ENCODE measurements at places on chromosomes 1 and 21. TPM values are rescaled to one million over a fixed set of nuclear protein-coding genes. Genes with fewer than 3 reads are reported as not detected.

DNA sequence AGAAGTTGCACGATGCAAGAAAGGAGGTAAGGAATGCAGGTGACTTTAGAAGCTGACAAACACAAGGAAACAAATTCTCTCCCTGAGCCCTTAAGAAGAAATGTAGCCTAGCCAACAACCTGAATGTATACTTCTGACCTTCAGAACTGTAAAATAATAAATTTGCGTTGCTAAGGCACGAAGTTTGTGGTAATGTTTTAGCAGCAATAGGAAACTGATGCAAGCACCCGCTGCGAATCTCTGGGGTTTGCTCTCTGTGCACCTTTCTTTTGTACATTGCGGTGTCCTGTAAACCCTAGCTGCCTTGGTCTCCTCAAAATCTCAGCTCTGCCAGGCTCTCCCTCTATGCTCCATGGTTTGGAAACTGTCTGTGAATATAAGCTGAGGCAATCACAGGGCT, 15.1 kb downstream of the CD53 start:
- DNase-seq: no peak

MAP3K7CL gene
- 6.0 TPM for total RNA-seq

- no peak for DNase-seq
Measured at GRCh38 chr1:104238991-104239390, 489.3 kb downstream of the AMY1C start.

GNG4 gene
- total RNA-seq: not detected

ITLN2 gene
- 21.4 TPM for total RNA-seq

FOXO6 gene
- 0.49 TPM for total RNA-seq

GRCh38 chr1:234507089-234507488, 28.1 kb upstream of the TARBP1 start:
- no peak for DNase-seq

KAZN gene
- 15.8 TPM for total RNA-seq

LCE1B gene
- not detected for total RNA-seq

DNA sequence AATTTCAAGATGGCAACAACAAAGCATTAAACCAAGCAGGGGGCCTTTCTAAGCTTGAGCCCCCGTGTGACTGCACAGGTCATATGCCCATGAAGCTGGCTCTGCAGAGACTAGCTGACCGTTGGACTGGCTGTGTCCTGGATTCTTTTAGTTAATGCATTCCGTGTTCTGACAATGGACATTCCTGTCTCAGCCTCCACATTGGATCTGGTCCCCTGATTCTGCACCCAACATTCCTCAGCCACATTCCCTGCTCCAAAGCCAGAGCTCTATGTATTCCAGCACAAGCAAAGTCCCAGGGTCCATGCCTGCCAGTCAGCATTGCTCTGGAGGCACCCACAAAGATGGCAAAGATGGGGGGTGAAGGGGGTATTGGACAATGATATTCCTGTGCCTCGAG, 5.1 kb upstream of the NAV1 start:
- no peak for DNase-seq

DNA sequence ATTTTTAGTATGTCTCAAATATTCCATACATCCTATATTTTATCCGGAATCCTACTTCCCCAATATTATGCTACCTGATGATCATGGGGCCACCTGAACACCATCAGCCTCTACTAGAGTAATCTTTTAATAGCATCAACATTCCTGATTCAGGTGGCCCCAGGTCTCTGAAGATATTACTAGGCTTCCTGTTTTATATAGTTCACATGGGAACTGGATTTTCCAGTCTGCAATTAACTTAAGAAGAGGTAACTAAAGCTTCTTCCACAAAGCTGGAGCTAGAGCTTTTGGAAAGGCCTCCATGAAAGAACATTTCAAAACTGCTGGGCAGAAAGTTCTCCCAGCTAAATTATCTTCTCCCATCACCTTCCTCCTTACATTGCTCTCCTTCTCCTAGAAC, 72.3 kb upstream of the ADAM30 start:
- DNase-seq: no peak

GRCh38 chr1:48030696-48031365, 33.6 kb upstream of the TRABD2B start:
- DNase-seq: no peak

- no peak for DNase-seq
Measured at GRCh38 chr1:161502641-161503393, 2.4 kb upstream of the FCGR2A start.

LCE1D gene
- not detected for total RNA-seq

LINGO4 gene
- total RNA-seq: not detected

DNA sequence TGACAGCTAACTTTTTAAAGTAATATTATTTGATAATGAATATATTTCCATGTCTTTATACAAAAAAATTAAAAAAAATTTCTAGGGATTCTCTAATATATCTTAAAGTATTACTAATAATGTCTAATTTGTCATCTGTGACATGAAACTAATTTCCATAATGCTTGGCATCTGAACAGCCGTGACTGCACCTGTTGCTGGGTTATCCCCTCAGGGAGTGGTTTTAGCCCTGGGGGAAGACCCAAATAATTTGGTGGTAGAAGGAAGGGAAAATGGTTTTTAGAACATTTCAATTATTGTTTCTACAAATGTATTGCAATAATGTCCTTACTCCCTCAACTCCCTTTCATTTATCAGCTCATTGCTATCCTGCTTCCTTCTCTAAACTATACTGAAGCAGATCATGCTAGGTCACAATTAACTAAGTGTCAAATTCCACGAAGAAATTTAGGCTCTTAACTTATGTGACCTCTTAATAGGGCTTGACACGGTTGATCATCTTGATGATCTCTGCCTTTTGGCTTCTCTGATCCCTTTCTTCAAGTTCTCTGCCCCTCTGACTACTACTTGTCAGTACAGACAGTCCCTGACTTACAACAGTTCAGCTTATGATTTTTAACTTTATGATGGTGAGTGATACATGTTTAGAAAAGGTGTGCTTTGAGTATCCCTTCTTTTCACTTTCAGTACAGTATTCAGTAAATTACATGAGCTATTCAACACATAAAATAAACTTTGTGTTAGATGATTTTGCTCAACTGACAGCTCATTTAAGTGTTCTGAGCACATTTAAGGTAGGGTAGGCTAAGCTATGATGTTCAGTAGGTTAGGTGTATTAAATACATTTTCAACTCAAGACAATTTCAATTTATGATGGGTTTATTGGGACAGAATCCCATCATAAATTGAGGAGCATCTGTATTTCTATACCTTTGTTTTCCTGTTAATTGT, 26.4 kb upstream of the DPH5 start:
- no peak for DNase-seq

DNA sequence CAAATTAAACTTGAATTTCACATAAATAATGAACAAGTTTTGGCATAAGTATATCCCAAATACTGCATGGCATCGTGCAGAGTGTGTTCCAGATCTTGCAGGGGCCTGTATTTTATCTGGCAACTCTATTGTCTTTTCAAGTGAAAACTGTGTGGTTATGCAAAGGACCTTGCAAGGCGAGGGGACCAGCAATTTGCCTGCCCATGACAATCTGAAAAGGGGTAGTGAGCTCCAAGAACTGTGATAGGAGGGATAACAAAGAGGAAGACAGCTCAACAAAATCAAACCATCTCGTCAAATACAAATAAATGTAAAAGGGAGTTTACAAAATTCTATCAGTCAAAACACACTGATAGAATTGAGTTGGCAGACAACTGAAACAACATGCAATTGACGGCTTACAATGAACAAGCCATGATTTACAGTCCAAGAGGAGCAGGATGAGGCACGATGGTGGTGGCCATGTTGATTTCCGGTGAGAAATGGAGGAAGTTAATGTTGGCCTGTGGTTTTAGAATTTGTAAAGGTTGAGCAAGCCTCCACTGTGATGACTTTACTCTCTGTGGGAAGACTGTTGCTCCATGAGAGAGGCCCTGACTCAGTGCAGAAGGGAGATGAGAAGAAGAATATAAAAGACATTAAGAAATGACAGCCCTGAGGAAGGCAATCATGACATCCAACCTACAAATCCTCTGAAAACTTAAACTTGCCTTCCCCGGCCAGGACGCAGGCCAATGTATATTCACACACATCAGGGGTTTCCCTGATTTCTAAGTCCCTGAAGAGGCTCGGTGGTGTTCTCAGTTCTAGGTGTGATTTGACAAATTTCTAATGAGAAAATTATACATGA, 132.2 kb downstream of the ADSS2 start:
- DNase-seq: peak; percentile 57

- DNase-seq: peak; percentile 86
Measured at GRCh38 chr1:200040481-200041138, 13.1 kb downstream of the NR5A2 start.

DNA sequence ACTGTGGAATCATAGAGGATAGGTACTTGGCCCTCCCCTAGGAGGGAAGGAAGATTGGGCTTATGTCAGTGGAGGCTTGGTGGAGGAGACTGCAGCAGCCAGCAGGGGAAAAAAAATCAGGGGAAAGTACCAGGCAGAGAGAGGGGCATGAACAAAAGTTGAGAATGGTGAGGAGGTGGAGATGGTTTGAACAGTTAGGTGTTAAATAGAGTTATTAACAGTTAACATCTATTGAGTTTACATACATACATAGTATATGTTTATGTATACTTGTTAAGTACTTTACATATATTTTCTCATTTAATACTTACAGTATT, 136.5 kb upstream of the HNRNPU start:
- DNase-seq: no peak

DNA sequence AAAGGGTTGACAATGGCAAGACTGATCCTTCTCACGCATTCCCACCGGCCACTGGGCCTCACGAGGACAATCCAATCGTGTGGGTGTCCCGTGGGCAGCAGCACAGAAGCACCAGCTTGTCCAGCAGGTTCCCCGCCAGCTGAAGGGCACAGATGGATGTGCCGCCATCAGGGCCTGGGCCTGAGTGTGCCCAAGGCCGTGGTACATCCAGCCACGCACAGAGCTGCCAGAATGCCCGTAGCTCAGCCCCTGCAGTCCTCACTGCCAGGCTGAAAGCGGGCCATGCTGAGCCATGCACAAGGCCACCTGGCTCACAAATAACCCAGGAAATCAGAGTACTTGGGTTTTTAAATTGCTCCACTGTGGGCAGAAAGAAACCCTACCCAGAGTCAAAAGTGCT, 7.0 kb downstream of the NPHP4 start:
- DNase-seq: no peak

DNA sequence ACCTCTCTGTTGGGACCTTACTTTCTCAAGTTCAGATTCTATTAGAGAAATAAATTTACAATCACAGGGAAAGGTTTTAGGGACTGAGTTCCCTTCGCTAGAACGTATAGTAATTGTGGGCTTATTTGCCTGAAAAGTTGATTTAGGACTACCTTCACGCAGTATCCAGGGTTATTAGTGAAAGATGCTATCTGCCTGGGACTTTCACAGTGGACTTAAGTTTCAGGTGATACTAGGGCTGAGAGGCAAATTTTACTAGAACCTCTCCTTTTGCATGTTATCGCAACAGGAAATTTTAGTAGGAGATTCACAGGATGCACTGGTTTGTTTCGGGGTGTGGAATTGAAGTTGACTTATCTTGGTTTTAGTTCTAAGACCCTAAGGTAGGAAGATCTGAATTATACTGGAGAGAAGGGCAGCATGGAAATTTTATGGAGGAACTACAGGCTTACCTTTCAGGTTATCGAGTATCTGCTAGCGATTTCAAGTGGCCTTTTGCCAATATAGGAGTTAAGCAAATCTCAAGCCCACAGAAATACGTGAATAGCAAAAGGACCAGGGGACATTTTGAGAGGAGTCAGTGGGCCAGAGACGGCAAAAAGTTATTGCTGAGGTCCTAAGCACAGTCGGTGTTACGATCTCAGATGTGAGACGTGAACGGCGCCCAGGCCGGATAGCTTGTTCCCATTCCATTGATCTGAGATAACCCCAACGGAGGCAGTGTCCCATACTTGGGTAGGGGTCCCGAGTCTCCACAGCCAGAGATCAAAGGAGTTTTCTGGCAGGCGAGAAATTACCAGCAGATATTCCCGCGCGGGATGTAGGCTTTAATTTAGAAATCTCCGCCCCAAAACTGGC, 723 bp upstream of the GNAI3 start:
- DNase-seq: no peak

DNA sequence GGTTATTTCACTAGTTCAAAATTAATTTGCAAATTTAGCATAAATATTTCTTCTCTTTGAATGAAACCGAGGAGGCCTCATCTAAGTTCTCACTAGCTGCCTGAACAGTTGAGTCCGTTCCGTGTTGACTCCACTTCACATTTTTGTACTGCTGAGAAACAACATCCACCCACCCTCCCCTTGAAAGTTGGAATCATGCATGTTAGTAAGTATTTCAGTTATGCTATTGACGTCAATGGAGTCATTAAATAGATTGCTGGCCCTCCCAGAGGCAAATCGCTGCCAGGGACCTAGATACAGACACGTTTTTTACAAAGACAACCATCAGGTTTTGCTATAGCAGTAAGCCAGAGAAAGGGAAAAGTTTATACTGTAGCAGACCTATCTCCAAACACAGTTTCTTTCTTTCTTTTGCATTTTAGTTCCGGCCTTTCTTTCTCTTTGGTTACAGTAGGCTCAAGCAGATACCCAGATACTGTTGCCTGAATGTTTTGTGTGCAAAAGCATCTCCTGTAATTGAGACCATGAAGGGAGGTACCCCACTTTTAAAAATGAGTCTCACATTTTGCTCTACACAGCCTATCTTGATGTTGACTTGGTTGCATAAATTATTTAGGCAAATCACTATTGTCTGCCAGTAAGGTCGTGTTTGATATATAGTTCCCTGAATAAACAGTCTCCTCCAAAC, 262.6 kb upstream of the SGIP1 start:
- DNase-seq: peak; percentile 76

DNA sequence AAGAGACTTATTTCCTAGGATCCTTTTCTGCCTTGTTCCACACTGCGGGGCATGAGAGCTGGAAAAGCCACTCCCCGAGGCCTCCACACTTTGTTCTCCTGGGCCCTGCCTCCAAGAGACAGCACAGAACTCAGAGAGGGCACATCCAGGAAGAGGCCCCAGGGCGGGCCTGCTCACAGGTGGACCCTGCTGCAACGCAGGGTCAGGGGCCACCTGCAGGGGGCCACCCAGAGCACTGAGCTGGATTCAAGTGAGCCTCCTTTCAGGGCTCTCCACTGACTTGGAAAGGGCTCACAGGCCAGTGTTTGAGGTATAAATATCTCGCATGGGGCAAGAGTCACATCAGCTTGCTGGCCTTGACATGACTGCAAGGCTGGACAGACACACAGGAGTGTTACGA, 4.8 kb downstream of the RGS16 start:
- peak; percentile 55 for DNase-seq

DNA sequence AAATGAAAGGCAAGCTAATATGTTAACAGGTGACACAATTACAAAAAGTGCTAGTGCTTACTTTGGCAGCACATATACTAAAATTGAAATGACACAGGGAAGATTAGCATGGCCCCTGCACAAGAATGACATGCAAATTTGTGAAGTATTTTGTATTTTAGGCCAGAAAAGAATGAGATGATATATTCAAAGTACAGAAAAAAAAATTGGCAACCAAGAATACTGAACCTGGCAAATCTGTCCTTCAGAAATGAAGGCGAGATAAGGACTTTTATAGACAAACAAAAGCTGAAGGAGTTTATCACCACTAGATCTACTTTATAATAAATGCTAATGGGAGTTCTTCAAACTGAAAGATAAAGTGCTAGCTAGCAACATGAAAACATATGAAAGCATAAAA, 350.0 kb upstream of the POU3F1 start:
- no peak for DNase-seq

GRCh38 chr1:1620433-1621139, 5.3 kb downstream of the MIB2 start:
- DNase-seq: peak; percentile 61

AMY2A gene
- 1.8 TPM for total RNA-seq

PER3 gene
- 24.8 TPM for total RNA-seq

Measured in upper lobe of left lung (tissue), 6 donors.